Esophagus squamous epithelium (tissue), 5 donors: ENCODE measurements at places on chromosomes 1 and 21. TPM values are rescaled to one million over a fixed set of nuclear protein-coding genes. Genes with fewer than 3 reads are reported as not detected.

SLC30A10 gene
- not detected for total RNA-seq

LYST gene
- 12.3 TPM for total RNA-seq

TFB2M gene
- 6.2 TPM for total RNA-seq

PRAMEF1 gene
- total RNA-seq, result not detected

LENEP gene
- not detected for total RNA-seq

C4BPA gene
- total RNA-seq, result 0.67 TPM

HUNK gene
- 0.44 TPM for total RNA-seq

VWA5B1 gene
- not detected for total RNA-seq

DNA sequence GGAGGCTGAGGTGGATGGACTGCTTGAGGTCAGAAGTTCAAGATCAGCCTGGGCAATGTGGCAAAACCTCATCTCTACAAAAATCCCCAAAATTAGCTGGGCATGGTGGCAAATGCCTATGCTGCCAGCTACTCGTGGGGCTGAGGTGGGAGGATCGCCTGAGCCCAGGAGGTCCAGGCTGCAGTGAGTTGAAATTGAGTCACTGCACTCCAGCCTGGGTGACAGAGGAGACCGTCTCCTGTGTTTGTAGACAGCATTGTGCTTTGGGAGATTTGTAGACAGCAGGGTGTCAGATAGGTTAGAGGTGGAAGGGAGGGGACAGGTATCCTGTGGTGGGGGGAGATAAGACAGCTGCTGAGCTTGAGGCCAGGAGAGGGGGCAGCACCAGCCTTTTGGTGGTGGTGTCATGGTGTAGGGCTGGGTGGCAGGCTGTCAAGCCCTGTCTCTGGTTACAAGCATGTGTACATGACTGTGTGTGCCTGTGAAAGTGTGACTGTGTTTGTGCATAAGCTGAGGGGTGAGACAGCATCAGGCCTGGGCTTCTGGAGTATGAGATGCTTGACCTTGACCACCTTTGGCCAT is 15.2 kb downstream of the PPFIA4 start:
- DNase-seq, result no peak

- no peak for DNase-seq
Measured at GRCh38 chr1:1858382-1859086, 32.4 kb downstream of the GNB1 start.

DNA sequence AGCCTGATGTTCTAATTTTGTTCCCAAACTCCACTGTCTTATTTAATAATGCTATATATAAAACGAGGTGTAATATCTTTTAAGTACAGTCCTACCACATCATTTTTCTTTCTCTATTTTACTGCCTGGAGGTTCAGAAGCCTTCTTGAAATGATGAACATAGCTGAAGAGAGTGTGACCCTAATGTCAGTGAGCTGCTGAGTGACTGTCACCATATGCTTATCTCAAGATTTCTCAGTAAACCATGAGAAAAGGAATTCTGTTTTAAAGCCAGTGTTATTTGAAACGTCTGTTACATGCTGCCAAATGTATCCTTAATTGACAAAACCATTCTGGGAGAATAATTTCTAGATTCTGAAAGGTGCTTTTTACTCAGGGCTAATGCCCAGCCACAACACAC is 503.5 kb upstream of the TMPRSS15 start:
- no peak for DNase-seq

DNA sequence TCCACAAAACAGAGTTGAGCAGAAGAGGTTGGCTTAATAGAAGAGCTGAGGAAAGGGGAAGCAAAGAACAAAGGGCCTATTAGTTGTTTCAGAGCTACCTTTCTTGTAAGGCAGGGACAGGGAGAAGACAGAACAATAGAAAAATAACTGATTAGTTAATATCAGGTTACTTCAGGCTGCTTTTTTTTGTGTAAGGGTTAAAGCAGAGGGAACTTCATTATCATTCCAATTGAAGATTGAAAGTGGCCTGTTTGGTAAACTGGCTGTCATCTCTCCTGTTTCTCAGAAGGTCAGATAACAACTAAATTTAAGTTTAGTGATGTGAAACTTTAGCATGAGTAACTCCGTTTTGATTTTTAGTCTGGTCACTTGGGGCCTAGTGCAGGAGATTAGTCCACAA is 22.3 kb downstream of the CDC42 start:
- DNase-seq, result no peak

DNA sequence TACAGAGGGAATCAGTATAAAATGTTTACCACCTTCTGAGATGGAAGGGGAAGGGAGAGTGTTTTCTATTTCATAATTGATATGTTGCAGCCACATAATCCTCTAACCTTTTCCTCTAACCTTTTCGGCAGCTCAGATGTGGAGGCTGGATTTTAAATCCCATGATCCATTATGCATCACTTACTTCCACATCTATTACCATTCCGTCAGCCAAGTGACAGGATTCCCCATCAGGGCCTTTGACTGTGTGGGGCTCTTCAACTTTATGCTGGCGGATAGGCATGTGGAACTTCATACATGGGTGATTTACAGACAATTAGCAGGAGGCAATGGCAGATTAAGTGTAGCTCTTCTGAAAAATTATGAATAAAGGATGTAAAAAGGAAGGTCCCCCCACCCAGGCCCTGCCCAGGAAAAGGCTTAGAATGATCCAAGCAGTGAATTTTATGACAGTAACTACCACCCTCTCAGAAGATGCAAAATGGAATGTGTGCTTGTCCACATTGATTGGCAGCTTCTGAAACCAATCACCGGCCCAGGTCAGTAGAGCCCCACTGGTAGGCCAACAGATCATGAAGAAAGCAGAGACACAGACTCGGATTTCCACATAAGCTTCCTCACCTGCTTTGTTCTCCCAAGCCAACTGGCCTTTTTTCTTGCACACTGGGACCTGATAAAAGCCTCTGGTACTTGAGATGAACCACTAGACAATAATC is 147.0 kb downstream of the ST6GALNAC5 start:
- no peak for DNase-seq

- no peak for DNase-seq
Measured at GRCh38 chr1:179142889-179143299, 61.0 kb downstream of the TOR3A start.

DNA sequence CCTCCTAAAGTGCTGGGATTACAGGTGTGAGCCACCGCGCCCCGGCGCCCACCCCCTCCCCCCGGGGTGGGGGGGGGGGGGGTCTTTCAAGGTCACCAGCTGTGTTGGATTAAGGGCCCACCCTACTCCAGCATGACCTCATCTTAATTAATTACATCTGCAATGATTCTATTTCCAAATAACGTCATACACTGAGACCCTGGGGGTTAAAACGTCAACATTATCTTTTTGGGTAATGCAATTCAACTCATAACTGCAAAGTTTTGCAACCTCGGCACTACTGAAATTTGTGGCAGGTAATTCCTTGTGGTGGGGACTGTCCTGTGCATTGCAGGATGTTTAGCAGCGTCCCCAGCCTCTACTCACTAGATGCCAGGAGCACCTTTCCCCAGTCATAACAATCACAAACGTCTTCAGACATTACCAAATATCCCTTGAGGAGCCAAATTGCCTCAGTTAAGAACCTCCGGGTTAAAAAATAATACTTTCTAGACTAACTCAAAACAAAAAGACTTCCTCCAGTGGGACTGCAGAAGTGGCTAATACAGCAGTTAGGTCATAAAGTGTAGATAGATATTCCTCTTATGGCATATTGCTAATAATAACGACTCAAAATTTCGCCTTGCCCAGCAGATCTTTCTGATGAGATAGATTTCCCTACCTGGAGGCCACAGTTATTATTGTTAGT is 233.0 kb upstream of the KAZN start:
- DNase-seq, result no peak

DNA sequence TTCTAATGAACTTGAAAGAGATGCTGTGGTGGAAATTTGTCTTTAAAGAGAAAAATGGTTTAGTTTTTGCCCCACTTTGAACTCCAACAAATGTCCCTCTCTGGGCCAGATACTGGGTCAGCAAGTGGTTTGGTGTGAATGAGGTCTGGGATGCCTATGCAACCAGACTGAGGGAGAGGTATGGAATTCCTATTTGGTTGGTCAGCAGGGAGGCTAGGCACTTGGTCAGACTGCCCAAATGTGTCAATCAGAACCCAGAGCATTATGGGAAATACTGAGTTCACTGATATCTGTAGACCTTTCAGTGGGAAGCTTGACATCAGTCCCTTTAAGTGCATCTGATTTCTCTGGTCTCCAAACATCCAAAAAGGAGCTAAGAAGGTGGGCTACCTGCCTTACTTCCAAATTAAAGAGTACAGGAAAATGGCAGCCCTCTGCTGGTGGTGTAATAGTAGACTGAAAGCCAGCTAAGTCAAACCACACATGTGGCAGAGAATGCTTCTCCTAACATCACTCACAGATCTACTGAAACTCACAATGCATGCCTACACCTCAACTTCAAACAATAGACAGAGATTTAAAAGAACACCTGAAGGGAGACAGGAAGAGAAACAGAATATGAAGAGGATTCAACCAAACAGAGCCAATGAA is 510.1 kb downstream of the PLA2G4A start:
- DNase-seq, result no peak
